Adrenal gland (tissue), 19 donors: ENCODE measurements at places on chromosomes 2 and 18. TPM values are rescaled to one million over a fixed set of nuclear protein-coding genes. Genes with fewer than 3 reads are reported as not detected.

DNA sequence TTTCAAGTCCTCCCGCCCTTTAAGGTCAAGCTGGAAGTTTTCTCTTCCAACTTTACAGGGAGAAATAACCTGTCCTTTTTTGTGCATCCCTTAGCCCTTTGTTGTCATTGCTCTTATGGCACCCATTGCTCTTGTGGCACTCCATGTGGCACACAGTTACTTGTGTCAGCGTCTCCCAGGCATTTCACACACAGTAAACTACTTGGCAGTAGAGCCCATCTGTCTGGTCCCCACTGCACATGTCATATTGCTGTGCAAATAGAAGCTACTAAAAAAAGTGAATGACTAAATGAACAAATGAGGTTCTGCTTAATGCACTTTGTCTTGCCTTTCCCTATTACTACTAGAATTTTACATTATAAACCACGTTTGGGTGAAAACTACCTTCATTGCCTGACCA, 149.3 kb downstream of the EML6 start:
- DNase-seq, result no peak

The PFN4 gene
- 0.79 TPM for total RNA-seq

DNA sequence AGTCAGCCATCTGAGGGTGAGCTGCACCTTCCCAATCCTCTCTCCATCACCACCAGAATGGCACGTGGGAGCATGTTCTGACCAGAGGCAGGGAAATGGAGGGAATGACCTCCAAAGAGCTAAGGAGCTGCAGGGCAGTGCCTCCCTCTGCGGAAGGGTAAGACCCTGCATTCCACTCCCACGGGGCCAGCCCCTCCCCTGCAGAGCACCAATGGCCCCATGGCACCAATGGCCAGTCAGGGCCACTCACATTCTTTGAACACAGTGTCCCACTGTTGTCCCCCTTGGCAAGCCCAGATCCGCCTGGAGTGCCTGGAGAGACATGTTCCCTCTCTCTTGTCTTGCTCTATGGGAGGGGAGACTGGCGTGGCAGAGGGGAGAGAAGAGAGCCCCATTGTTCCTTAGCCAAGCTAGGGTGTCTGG, 164.4 kb downstream of the TNS1 start:
- no peak for DNase-seq

GRCh38 chr18:51236225-51236624, 38.7 kb upstream of the MEX3C start:
- peak; percentile 38 for DNase-seq

GRCh38 chr2:118642501-118642900, 204.9 kb downstream of the EN1 start:
- no peak for DNase-seq

The C2orf80 gene
- total RNA-seq, result not detected

DNA sequence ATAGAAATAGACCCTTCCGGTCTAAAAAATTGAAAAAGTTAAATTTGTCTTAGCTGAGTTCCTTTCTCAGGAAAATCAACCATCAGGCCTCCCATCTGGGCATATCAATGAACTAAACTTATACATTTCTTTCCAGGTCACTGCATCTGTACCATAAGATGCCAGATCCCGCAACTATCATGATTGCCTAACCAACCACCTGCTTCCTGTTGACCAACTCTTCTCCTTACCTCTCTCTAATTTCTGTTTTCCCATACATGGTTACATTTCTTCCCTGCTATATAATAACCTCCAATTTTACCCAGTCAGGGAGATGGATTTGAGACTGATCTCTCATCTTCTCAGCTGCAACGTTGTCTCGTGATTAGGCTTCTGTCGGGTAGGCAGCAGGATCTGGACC, 228.7 kb downstream of the FSIP2 start:
- DNase-seq, result no peak

DNA sequence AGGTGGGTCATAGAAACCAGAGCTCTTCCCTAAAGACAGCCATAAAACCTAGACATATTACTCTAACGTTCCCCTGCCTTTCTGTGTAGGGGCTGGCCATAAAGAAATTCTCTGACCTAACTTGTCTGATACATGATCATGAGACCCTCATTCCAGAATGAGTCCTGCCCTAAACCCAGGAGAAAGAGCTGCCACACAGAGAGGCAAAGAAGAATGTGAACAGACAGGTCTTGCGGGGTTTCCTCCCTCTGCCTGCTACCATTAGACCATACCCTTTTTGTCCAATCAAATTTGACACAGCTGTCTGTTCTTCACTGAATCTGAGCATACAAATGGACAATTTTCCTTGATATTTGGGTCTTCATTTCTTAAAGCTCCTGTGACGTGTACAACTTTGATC, 198.8 kb upstream of the LHCGR start:
- DNase-seq, result no peak

DNA sequence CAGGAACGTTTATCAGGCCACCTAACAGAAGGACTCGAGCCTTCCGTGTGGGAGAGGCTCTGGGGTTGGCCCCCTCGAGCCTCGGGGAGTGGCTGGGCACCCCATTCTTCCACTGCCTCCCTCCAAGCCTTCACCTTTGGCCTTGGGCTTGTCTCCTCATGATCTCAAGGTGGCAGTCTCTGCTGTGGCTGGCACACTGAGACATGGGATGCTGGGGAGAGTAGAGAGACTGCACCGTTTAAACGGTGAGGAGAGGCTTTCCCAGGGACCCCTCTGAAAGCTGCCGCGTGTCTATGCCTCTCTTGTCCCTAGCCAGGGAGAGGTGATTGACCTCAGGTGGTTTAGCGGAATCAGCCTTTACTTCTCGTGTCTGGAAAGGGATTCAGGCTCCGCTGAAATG, 71.0 kb downstream of the DCDC2C start:
- DNase-seq, result no peak

DNA sequence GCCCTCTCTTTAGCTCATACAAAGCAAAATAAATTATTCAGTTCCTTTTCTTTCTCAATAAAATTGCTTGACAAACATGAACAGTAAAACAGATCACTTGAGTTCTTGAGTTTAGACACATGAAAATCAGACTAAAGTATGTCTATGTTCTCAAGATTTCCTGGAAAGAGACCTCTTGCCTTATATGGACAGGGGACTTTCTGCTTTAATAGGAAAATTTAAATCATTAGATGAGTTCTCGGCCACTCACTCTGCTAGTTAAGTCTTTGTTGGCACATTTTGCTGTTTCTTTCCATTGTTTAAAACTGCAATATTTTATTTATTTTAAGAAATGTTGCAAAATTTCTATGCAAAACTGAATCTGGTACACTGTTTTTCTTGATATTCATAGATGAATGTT, 207.8 kb downstream of the RND3 start:
- DNase-seq, result no peak

The STARD6 gene
- not detected for total RNA-seq

GRCh38 chr2:202909394-202910192, 1.9 kb downstream of the WDR12 start:
- no peak for DNase-seq

DNA sequence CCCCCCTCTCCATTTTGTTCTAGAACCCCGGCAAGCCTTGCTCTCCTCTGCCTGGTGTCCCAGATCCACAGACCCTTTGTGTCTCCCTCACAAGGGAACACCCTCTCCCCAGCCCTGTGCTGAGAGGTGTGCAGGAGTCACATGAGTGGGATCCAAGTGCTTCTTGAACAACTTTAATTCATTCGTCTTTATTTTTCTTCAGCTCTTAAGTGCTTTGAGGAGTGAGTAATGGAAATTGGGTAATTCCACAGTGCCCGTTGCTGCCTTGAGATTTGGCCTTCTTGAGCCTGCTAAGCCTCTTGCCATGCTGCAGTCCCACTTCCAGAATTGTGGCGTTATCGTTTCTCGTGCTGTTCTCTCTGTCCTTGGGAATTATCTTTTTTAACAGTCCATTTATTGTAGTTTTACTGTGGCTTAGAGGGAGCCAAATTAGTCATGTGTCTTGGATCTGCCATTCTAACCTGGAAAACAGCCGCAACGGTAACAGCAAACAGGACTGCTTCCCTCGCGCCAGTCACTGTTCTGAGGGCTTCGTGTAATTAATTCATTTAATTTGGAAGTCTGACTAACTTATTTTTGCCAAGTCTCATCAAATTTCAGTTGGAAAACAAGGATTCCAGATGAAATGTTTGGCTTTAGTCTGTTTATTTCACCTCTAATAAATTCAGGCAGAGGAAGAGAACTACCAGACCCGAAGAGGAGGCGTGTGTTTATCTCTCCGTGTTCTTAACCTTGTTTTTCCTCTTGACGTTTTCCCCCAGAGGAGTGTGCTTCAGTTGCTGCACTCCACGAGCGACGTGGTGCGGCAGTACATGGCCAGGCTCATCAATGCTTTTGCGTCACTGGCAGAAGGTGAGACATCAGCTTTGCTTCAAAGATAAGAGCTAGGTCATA, 72.0 kb downstream of the ARMC9 start:
- peak; percentile 83 for DNase-seq

DNA sequence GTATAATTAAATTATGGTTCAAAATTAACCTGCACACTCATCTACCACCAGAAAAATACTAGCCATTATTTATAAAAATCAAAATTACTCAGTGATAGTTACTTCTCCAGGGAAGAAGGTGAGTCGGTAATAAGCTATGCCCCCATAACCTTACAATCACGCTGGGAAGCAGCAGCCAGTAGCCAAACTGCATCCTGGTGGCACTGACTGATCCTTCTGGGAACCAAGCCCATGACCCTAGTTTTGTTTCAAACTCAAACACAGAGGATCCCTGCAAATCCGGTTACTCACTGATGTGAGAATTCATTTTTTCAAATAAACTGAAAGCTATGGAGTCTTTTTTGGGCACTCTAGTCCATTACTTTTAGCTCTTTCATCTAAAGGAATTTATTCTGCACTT, 88.2 kb upstream of the VWC2L start:
- DNase-seq, result no peak

DNA sequence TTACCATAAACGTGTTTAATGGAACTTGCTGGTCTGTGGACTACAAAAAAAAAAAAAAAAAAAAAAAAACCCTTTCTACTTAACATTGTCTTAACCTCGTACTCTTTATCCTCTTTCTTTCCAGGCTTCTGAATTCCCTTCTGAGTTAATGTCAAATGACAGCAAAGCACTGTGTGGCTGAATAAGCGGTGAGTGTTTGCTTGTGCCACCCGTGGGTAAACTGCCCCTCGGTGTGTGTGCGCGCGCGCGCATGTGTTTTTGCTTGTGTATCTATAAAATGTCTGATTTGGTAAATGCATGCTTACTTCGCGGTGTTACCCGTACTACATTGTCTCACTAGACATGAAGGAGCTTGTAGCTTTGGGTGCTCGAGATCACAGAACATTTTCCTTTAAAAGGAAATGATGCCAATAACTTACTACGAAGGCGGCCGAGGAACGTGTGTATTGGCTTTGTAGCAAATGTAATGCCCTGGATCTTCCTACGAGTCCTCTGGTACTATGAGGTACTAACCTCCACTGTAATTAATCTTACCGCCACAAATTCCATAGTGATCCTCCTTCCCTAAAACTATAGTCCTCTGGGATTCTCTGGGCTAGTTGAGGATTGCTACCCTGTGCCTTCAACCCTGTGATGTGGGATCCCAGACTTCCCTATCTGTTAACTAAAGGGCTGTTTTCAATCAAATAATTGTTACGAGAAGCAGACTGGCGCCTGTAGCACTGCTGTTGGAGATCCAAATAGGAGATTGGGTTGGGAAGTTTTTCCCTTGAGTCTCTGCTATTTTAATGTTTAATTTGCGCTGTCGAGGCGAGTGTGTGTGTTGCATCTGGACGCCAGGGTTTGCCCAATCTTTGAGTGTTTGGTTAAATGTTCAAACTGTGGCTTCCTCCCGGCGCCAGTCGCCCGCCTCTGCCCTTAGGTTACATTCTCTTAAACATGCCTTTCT, 1.1 kb downstream of the ID2 start:
- DNase-seq, result peak; percentile 65

The YIPF4 gene
- total RNA-seq, result 12.1 TPM

DNA sequence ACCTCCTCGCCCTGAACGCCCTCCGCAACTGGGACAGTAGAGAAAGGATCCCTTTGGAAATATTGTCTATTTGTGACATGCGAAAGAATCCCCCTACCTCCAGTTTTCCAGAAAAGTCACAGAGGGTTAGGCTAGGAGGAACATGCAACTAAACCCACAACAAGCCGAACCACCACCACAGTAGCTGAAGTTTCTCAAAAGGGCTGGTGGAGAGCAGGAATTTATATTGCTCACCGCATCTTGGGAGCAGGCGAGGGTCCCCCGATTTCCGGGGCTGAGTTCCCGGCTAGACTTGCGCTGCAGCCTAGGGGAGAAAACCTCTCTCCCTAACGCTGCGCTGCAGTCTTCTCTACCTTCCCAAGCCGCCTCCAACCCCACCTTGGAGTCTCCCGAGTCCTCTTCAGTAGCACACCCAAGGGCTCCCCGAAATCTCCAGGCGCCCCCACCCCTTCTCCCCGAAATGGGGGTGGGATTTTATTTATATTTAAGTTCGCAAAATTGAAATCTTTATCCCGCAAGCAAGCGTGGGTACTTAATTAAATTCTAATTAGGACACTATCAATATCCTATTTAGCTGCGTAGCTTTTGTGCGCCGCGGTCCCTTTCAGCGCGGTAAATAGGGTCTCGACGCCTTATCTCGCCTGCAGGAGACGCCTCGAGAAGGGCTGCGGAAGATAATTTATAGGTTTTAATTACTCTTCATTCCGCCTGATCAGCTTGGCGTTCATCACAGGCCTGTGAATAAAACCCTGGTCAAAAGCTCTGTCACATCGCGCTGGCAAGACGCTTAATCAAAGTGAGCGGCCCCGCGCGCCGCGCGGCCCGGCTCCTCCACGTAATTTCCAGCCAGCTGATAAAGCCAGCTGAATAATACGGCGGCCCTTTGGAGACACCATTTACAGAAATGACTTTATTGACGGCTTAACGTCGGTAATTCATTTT, 2.0 kb upstream of the EN1 start:
- DNase-seq, result no peak

The C2orf92 gene
- total RNA-seq, result 4.5 TPM

The C2orf78 gene
- not detected for total RNA-seq

DNA sequence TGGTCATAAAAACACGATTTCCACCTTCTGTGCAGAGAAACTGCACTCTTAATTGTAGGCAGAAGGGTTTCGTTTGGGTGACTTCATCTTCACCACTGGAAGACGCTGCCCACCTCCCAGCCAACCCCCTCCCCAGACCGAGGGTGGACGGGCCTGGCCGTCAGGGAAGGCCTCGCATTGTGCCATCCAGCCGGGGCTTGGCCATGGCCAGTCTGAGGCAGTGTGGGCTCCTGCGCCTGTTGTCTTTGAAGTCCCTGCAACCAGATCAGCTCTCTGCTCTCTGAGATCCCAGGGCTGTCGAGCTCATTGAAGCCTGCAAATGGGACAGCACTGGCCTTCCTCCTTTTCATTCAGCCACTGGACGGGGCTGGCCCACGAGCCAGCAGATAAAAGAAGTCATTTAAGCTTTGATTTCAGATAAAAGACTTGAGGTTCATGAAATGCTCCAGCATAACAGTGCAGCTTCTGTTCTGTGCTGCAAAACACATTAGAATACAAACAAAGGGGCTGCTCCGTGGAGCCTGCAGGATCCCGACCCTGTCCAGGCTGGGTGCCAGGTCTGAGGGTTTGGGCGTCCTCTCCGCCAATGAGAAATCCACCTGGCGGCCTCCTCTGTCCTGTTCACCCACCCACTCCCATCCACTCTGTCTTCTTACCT, 253.5 kb downstream of the LDLRAD4 start:
- DNase-seq, result no peak

DNA sequence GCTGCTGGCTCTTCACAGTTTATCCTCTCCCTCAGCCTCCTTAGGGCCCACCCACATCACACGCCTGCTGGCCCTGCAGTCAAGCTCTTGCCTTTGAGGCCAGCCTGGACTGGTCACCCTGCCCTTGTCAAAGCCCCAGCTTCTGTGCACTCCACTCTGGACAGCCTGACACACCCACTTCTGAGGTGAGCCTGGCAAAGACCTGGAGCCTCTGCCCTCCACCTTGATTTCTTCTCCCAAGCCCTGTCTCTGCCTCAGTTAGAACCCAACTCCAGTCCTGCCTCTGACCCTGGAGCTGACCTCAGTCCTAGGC, 37.0 kb upstream of the TAF1B start:
- no peak for DNase-seq
